ENCODE measurements at places on chromosomes 2 and 18. TPM values are rescaled to one million over a fixed set of nuclear protein-coding genes. Genes with fewer than 3 reads are reported as not detected.

The AQP12B gene
- not detected for total RNA-seq

The SCYGR4 gene
- not detected for total RNA-seq

The ITGA4 gene
- 1.9 TPM for total RNA-seq

The CSRNP3 gene
- not detected for total RNA-seq

The NCKAP5 gene
- total RNA-seq, result 0.96 TPM

The ACP1 gene
- total RNA-seq, result 199 TPM

The CYRIA gene
- total RNA-seq, result 0.06 TPM

The CACNB4 gene
- 0.32 TPM for total RNA-seq

The C1QL2 gene
- 0.09 TPM for total RNA-seq

The ZDBF2 gene
- total RNA-seq, result 1.2 TPM

The TMEM198 gene
- 0.95 TPM for total RNA-seq

The ANKAR gene
- 0.97 TPM for total RNA-seq

The POTEC gene
- not detected for total RNA-seq

The LYPD1 gene
- total RNA-seq, result 16.3 TPM

The TMEM178A gene
- 0.10 TPM for total RNA-seq

The C2orf72 gene
- total RNA-seq, result 6.1 TPM

The INHA gene
- 0.51 TPM for total RNA-seq

The TBR1 gene
- 0.09 TPM for total RNA-seq

The CNPPD1 gene
- total RNA-seq, result 40.0 TPM

The NMUR1 gene
- total RNA-seq, result not detected

The FBXO41 gene
- 6.0 TPM for total RNA-seq

The ITGB6 gene
- total RNA-seq, result 1.0 TPM

The LPIN1 gene
- 11.0 TPM for total RNA-seq

The SLC4A5 gene
- 0.41 TPM for total RNA-seq

The SERPINB12 gene
- total RNA-seq, result not detected

The TXNL1 gene
- total RNA-seq, result 43.5 TPM

The GNAL gene
- total RNA-seq, result 6.2 TPM

The SATB2 gene
- total RNA-seq, result 3.7 TPM

The RAB17 gene
- 0.38 TPM for total RNA-seq

The LHCGR gene
- not detected for total RNA-seq

Measured in A549 treated with RU486 at 1 μM for 4 hours (cell line).